ENCODE measurements at places on chromosomes 6 and 20.

DNA sequence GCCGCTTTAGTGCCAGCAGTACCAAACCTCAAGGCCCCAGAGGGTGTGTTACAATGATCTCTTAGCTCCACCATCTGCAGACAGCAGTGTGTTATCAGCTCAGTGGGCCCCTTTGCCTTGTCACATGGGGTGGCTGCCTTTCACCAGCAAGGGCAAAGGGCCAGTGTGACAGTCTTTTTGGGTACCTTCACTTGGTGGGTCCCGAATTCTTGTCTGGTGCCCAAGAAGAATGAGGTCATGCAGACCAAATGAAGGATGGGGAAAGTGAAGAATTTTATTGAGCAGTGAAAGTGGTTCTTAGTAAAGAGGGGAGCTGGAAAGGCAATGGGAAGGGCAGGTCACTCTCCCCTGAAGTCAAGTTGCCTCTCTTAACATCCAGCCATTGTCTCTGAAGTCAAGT lies 2.9 kb upstream of the SMIM28 start:
- DNase-seq, result no peak

GRCh38 chr20:50762435-50763220 lies 31.2 kb downstream of the PARD6B start:
- DNase-seq, result peak; percentile 85

DNA sequence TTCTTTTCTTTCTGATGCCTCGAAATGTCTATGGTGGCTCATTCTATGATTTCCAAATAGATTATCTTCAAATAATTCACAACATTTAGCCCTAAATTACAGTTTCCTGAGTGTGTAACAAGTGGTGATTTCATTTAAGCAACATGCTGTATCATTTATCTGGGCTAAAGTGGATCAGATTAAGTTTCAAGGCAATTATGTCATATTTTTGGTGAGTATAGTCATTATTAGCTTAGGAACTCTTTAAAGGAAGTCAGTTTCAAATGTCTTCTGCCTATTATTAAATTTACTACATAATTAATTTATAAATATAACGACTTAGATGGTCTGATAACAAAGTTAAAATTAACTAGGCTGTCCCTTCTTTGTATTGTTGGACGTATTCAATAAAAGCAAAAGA lies 847.9 kb upstream of the FLRT3 start:
- DNase-seq, result no peak

DNA sequence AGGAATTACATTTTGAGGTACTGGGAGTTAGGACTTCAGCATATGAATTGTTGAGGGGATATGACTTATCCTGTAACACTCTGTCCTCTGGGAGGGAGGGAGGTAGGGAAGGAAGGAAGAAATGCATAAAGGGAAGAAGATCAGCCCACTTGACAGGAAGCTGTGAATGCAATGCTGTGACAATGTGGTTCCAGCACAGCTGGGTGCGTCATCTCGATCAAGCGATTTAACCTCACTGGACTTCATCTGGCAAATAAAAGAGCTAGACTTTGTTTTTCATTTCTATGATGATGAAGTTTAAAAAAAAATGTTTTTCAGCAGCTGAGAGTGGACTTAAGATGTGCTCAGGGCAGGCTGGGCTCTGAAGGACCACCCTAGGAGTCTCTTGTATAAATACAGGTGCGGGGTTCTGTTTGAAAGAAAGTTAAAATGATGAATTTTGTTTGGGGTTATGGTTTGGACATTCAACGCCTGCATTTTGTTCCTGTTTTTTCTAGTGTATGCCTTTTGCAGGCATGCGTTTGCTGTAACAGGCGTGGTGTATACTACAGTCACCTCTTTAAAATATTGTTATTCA lies 178.1 kb downstream of the RIMS1 start:
- DNase-seq, result no peak

- no peak for DNase-seq
Measured at GRCh38 chr6:70563530-70563929, 3.2 kb upstream of the SDHAF4 start.

DNA sequence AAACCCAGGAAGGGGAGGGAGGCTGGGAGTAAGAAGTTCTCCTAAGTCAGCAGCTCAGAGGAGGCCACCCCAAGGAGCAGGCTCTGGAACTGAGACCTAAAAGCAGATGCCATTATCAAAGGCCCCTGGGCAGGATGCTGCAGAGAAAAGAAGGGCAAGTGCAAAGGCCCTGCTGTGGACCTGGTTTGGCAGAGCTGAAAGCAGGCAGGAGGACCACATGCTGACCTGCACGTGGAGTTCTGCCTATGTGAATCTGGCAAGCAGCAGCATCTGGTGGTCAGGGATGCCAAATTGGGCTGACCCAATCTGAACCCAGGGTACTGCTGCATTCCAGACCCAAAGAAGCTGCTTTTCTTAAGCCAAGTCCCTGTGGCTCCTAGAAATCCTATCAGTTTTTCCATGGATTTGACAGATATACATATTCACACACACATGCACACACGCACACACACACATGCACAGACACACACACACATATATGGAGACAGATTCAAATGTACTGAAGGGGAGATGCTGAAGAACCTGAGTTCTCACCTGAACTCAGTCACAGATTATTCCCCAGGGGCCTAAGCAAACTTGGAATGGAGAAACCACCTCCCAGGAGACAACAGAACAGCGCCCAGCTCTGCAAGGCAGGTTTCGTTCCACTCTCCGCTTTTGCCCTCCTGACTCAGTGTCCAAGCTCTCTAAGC lies 119.9 kb downstream of the FOXA2 start:
- DNase-seq, result no peak

DNA sequence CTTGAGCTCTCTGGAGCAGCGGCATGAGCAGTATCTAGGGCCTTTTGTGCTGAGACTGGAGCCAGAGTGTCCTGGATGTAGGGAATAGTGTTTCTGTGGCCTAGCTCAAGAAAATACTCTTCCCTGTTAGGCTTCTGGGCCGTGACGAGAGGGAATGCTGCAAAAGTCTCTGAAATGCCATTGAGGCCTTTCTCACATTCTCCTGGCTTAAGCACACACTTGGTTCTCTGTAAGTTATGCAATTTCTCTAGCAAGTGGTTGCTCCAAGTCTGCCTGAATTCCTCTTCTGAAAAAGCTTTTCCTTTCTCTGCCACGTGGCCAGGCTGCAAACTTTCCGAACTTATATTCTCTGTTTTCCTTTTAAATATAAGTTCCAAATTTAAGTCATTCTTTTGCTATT lies 744.4 kb downstream of the GRIK2 start:
- DNase-seq, result no peak

GRCh38 chr20:41769592-41770018 lies 151.4 kb upstream of the CHD6 start:
- no peak for DNase-seq

GRCh38 chr20:34709831-34710567 lies 5.9 kb downstream of the TP53INP2 start:
- DNase-seq, result peak; percentile 87

DNA sequence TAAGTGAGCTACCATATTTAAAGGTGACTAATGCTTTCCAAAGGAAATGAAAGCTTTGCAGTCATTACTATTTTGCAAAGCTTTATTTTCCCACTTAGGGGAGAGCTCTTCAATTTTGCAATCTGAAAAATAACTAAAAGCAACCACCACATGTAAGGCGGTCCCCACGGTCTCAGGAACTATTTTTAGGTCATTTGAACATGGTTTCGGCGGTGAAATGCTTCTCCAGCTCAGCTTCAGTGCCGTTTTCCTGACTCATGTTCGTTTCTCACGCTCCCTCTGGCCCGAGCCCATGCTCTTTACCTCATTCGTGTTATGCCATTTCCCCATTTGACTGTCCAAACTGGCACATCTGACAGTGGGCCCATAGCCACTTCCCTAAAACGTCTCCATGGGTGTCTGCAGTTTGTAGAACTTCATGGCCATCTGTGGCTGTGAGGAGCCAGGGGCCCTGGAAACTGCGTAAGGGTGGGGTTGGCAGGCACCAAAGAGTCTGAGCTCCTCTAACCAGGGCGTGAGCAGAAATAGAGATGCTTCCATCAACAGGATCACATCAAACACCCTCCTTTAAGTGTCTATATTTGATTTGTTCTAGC lies 46.5 kb downstream of the ADTRP start:
- DNase-seq, result peak; percentile 85

DNA sequence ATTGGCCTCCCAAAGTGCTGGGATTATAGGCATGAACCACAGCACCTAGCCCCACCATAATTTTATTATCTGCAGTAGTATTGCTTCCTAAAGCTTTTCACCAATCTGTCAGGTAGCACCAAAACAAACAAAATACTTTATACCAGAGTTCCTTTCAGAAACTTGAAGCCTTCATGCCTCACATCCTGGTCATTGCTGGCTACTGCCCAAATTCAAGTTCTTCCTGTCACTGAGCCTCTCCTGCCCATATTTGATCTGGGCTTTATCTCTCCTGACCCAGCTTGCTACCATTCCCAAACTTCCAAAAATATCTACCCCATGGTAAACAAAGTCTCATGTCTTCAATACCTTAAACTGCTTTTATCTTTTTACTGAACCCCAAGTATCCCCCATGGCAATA lies 34.9 kb upstream of the DST start:
- DNase-seq, result no peak

DNA sequence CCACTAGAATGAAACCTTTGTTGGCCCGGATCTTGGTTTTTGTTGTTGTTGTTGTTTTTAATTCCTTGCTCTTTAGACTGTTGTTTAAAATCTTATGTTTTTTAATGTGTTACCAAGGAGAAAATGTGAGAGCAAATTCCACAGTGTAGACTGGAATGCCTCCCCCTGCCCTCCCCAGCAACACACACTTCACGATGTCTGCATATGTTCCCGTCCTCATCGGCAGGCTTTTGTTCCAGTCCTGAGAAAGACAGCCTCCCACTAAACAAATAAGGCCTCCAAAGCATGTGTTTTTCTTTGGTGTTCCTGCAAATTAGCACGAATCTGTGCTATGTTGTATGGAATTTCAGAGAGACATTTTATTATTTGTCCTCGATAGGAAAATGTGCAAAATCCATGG lies 263.3 kb upstream of the QKI start:
- no peak for DNase-seq

DNA sequence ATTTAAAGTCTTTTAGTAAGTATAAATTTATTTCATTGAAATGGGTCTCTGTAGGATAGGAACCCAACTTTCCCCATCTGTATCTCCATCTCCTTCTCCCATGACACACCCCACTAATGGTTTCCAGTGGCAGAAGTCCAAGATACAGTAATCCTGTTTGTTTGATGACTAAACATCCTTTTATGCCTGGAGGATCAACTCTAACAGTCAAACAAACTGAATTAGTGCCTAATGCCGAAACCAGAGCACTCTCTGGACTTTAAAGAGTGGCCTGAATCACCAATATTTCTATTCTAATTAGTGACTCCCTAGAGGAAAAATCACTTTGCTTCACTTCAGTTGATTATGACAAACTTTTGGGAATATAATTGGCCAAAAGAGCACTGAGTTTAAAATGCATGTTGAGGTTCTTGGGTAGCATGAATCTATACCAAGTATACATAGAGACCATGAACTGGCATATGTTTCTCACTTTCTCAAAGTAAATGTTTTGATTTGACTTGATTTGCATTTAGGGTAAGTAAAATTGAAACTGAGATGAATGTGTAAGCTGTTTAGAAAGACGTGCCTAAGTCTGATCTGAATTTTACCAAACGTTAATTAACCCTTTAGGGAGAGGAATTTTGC lies 776.4 kb upstream of the NRSN1 start:
- no peak for DNase-seq

DNA sequence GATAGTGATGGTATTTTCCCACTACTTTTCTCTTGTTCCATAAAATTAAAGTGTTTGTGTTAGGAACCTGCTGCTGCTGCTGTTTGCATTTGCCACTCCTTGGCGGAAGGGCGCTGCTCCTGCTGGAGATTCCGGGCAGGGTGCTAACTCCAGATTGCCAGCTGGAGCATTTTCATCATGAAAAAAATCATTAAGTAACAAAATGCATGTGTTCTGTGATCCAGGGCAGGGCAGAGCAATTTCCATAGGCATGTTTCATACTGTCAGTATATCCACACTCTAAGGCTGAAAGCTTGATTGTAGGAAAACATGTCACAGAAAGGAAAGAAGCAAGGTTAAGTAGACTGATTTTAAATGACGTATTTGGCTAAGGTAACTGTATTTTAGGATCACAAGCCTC lies 24.0 kb downstream of the PBOV1 start:
- DNase-seq, result no peak

DNA sequence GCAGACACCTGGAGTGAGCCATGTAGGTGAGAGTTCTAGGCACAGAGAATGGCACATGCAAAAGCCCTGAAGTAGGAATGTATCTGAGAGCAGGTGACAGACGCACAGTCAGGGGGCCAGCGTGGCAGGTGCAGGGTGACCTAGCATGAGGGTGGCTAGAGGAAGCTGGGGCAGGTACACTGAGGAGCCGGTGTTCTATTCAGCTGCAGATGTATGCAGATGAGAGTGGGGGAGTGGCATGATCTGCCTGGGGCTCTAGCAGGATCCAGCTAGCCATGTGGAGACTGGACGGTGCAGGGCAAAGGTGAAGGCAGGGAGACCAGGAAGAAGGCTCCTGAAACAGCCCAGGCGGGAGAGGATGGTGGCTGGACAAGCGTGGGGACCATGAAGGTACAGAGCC lies 10.7 kb downstream of the PEDS1 start:
- DNase-seq, result no peak

DNA sequence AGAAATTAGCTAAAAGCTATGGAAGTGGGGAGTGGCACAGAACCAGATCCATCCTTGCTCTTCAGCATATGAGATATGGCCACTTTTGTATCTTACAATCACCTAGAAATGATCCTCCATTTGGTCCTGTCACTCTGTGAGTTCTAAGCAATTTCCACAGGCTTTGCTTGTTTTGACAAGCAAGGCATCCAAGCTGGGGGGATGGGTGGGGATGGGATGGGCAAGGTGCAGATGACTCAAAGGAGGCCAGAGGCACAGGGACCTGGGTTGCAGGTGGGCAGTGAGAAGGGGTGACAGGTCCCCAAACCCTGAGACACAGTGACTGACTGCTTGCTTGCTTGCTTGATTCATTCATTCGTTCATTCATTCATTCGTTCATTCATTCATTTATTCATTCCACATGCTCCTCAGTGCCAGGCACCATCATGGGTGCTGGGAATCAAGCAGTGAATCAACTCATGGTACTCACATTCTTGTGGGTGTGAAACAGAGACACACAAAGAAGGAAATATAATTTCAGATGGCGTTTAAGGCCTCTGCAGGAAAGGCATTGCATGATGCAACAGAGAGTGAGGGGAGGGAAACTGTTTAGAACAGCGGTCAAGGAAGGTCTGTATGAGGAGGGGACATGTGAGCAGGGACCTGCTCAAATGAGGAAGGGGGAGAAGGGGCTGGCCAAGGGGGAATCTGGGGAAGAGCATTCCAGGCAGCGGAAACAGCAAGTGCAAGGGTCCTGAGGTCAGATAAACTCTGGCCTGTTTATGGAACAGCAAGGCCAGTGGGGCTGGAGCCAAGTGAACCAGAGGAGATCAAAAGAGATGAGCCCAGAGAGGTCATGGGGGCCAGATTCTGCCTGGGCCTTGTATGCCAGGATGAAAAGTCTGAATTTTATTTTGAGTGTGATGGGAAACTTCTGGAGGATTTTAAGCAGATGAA lies 3.4 kb downstream of the KCNB1 start:
- DNase-seq, result no peak

DNA sequence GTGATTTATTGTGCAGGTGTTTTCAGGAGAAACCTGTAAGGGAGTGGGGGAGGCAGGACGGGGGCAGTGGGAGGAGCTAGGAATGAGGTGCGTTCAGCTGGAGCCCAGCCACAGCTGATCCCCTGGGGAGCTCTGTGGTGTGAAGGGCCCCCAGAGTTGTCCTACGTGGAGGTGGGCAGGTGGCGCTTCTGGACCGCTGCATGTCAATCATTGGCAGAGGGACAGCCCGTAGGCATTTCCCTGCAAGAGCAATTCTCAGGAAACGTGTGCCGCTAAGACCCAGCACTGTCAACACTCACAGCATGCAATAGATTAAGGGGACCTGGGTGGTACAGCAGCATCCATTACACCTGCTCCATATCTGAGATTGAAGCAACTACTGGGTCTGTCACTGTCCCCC lies 88.0 kb downstream of the PRND start:
- peak; percentile 45 for DNase-seq
